ENCODE measurements at places on chromosomes 7 and 10.

DNA sequence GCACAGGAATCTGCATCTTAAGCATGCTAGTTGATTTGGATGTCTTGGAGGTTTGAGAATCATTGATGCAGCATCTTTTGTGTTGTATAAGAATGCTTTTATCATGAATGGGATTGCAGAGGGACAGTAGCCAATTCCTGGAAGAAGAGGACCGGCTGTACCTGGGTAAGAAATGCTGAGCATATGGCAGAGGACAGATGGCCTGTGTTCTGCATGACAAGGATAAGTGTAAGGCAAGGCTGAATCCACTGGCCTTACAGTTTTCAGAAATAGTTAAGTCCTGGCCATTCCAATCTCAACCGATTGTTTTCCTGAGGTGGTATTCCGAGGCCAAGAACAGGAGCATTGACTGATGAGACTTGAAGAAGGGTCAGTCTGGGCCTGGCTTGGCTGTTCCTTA is 24.4 kb upstream of the KBTBD2 start:
- H3K4me3 ChIP-seq, result no peak overlapping the region
- no peaks in the 10 kb centered on the region for H3K27me3 ChIP-seq
- no peaks in the 10 kb centered on the region for H3K4me1 ChIP-seq
- DNase-seq, result no peak
- H3K27ac ChIP-seq, result no peak overlapping the region

- no peaks in the 10 kb centered on the region for H3K27me3 ChIP-seq
- peak overlapping the region; percentile 90 for H3K27ac ChIP-seq
- no peaks in the 10 kb centered on the region for H3K36me3 ChIP-seq
- no peak for DNase-seq
These were observed 557 bp downstream of the TMEM120A start for GRCh38 chr7:75993689-75994387.

- peaks cover 39% of the 10 kb centered on the region for H3K27me3 ChIP-seq
- no peaks in the 10 kb centered on the region for H3K36me3 ChIP-seq
- H3K27ac ChIP-seq, result peak overlapping the region; percentile 62
- peak; percentile 74 for DNase-seq
- peaks cover 26% of the 10 kb centered on the region for H3K4me1 ChIP-seq
These were observed 10.0 kb upstream of the EMX2 start for GRCh38 chr10:117532451-117533107.

GRCh38 chr7:141158561-141158960 is 84.7 kb downstream of the TMEM178B start:
- H3K4me3 ChIP-seq, result no peak overlapping the region
- no peak overlapping the region for H3K27ac ChIP-seq
- H3K36me3 ChIP-seq, result no peaks in the 10 kb centered on the region
- H3K4me1 ChIP-seq, result no peaks in the 10 kb centered on the region
- DNase-seq, result no peak

DNA sequence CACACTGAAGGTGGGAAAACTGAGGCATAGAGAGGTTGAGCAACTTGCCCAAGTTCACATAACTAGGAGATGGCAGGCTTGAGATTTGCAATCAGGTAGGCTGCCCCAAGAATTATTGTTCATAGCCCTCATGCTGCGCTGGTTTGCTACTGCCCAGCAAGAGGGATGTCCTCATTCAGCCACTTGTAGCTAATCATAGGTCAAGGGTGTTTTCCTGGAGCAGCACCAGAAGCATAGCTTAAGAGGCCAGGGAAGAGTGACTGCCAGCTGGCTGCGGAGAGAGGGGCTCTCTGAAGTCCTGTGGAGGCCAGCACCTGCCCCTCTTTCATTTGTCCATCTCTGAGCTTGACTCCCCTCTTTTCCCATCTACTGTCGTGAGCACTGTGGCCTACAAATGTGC is 15.0 kb downstream of the CDHR3 start:
- no peaks in the 10 kb centered on the region for H3K27me3 ChIP-seq
- H3K4me1 ChIP-seq, result no peaks in the 10 kb centered on the region
- DNase-seq, result no peak
- H3K4me3 ChIP-seq, result no peak overlapping the region
- H3K36me3 ChIP-seq, result no peaks in the 10 kb centered on the region
- no peak overlapping the region for H3K27ac ChIP-seq

GRCh38 chr7:155745737-155746136 is 66.5 kb downstream of the SHH start:
- H3K36me3 ChIP-seq, result peaks cover 50% of the 10 kb centered on the region
- peaks cover 5% of the 10 kb centered on the region for H3K4me1 ChIP-seq
- H3K27ac ChIP-seq, result no peak overlapping the region
- H3K27me3 ChIP-seq, result no peaks in the 10 kb centered on the region
- H3K4me3 ChIP-seq, result no peak overlapping the region
- DNase-seq, result no peak

DNA sequence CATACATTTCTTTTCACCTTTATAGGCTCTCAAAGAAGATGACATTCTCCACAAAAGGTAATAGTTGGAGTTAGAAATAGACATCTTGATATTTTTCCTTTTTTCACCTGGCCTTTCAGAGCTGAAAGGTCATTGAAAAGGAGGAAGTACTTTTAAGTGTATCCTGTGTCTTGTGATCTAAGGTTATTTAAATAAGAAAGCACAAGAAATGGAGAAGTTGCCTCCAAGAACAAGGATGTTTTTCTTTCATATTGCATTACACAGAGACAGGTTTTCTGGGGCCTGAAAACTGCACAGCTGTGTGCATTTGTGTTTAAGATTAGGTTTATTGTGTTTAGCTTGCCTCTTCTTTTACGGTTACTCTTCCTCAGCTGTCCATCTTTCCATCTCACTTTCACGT is 103.4 kb upstream of the SEMA3D start:
- H3K27ac ChIP-seq, result no peak overlapping the region
- H3K4me3 ChIP-seq, result no peak overlapping the region
- no peaks in the 10 kb centered on the region for H3K27me3 ChIP-seq
- no peaks in the 10 kb centered on the region for H3K36me3 ChIP-seq
- DNase-seq, result no peak
- H3K4me1 ChIP-seq, result peaks cover 3% of the 10 kb centered on the region

GRCh38 chr10:4399556-4399955 is 426.5 kb upstream of the AKR1E2 start:
- no peaks in the 10 kb centered on the region for H3K4me1 ChIP-seq
- H3K27me3 ChIP-seq, result no peaks in the 10 kb centered on the region
- no peak overlapping the region for H3K4me3 ChIP-seq
- H3K27ac ChIP-seq, result no peak overlapping the region

GRCh38 chr7:143237366-143237765 is 15.5 kb downstream of the TAS2R40 start:
- H3K4me3 ChIP-seq, result no peak overlapping the region
- no peaks in the 10 kb centered on the region for H3K36me3 ChIP-seq
- H3K4me1 ChIP-seq, result peaks cover 4% of the 10 kb centered on the region
- DNase-seq, result no peak

DNA sequence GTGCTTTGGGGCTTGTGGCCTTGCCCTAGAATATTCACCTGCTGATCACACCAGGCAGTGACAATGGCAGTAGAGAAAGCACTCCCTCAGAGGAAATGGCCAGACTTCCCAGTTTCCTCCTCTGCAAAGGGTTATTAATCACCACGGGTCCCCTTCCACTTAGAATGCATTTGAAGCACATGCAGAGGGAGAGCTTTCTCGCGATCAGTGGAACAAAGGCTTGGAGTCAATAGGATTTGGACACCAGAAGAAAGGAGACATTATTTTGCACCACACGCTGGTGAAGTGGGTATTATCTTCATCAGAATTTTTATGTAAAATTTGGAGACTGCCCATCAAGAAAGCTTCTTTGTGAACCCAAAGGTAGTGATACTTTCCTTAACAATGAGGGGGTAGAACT is 35.4 kb upstream of the INHBA start:
- peaks cover 6% of the 10 kb centered on the region for H3K27me3 ChIP-seq
- H3K36me3 ChIP-seq, result no peaks in the 10 kb centered on the region

GRCh38 chr10:129541200-129541599 is 74.2 kb downstream of the MGMT start:
- no peak overlapping the region for H3K4me3 ChIP-seq
- H3K27ac ChIP-seq, result no peak overlapping the region
- no peaks in the 10 kb centered on the region for H3K4me1 ChIP-seq
- no peaks in the 10 kb centered on the region for H3K27me3 ChIP-seq
- H3K36me3 ChIP-seq, result peaks cover 9% of the 10 kb centered on the region

GRCh38 chr10:69644658-69645295 is 14.7 kb downstream of the FAM241B start:
- no peak overlapping the region for H3K4me3 ChIP-seq
- peaks cover 22% of the 10 kb centered on the region for H3K4me1 ChIP-seq
- peaks cover 3% of the 10 kb centered on the region for H3K27me3 ChIP-seq
- no peaks in the 10 kb centered on the region for H3K36me3 ChIP-seq
- H3K27ac ChIP-seq, result no peak overlapping the region
- DNase-seq, result no peak

DNA sequence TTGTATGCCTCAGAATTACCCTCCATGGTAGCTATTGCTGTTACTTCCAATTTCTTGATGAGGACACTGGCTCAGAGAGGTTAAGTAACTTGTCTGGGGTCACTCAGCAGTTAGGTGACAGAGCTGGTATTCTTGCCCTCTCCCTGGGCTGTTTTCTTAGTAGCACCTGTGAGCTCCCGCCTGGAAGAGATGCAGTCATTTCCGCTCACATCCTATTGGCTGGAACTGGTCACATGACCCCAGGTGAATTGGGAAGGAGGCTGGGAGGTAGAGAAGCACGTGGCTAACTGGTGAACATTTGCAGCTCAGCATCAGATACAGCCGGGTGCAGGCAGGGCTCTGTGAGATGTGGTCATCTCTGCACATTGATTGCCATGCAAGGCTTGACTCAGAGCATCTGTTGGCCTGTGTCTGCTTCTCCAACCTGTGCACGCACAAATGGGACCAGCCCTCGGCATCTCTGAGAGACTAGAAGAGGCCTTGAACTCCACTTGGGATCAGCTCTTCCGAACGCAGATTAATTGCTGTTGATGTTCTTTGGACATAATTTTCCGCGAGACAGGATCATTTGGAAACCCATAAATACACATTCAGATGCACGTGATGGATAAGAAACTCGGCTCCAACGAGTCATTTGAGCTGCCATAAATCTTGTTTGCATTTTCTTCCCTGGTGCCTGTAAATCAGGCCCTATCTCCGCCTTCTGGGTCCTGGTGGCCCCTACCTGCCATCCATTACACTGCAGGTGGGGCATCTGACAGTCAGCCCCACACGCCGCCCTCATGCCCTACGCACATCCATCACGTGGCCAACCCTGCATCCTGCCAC is 42.8 kb downstream of the MYL10 start:
- H3K4me3 ChIP-seq, result no peak overlapping the region
- no peak overlapping the region for H3K27ac ChIP-seq
- peaks cover 39% of the 10 kb centered on the region for H3K27me3 ChIP-seq
- peak; percentile 31 for DNase-seq
- H3K36me3 ChIP-seq, result no peaks in the 10 kb centered on the region

DNA sequence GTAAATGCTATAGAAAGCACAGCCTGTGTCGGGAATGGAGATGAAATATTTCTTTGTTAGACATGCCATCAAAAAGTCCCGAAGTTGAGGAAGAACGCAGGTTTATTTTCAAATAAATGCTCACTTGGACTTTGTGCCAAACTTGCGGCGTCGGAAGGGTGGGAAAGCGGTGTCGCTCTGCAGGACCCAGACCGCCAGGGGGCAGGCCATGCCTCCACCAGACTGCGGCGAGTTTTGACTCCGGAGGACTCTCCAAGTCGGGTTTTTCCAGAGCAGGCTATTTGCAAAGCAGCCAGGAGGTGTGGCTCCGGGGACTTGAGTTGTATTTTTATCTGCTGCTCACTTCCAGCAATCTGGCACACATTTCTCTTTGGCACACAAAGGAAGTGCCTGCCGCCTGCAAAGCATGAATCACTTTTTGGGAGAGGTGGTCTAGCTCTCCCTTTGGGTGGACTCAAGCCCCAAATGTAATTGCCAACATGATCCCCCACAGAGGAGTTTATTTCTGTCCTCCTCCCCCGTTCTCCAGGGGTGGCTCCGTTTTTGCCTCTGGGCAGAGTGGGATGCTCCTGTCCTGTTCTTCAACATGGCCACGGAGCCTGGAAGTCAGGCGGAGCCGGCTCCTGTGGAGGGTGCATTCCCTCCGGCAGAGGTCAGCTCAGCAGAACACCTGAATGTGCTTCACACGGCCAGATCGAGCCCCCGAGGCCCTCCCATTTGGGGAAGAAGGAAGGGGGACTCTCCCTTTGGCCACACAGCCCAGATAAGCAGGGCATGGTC is 82.3 kb upstream of the GPR26 start:
- no peak overlapping the region for H3K4me3 ChIP-seq
- H3K27me3 ChIP-seq, result peaks cover 49% of the 10 kb centered on the region
- peaks cover 13% of the 10 kb centered on the region for H3K4me1 ChIP-seq
- peak; percentile 84 for DNase-seq

DNA sequence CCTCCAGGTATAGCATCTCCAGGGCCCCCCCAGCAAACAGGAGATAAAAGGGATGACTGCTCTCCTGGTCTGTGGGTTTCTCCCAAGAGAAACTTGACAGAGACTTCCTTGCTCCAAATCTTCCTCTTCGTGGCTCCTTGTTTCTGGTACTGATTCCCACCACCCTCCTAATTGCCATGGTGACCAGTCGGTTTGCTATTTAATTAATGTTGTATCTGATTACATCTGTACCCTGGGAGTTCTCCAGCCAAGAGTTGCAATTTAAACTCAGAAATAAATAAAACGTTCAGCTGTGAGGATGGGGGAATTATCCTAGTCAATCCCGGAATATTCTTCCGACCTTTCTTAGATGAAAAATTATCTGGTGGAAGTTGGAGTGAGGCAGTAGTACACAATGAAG is 264.7 kb downstream of the PAXIP1 start:
- no peak for DNase-seq
- H3K27ac ChIP-seq, result no peak overlapping the region
- H3K36me3 ChIP-seq, result no peaks in the 10 kb centered on the region

DNA sequence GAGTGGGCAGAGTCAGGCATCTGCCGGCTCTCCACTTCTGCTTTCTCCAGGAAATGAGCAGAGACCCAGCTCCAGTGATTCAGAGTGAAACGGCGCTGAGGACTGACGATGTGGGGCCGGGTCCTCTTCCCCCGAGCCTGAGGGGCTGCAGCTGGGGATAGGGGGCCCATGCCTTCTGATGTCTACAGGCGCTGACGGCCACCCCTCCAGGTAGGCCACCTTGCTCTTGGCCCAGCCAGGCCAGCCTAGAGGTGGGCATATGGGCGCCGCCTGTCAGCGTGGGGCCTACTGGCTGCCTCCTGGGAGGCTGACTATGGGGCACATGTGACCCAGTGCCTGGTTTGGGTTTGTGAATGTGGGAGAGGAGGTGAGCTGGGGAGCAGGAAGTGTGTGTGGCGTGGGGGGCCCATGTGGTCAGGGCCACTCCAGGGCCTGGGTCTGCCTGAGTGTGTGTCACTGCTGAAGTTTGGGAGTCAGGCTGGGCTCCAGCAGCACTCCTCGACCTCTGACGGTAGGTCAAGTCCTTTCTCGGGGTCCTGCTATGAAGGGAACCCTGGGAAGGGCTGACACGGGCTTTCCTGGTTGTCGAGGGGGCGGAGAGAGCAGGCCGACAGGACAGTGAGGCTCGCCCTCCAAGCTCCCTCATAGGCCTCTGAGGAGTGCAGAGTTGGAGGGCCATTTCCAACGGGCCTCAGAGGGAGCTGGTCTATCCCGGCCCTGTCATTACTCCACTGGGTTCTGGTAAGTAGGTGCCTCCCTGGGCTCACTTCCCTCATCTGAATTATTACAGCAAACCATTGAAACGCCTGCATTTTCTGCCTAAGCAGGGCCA is at the start of gene WDFY4:
Gene WDFY4, plus strand, starts transcription at position 82 of the 832 bp plus-strand sequence. CDS start 24,860 bp downstream, outside the sequence.
- H3K4me3 ChIP-seq, result peak within 1 kb of the TSS; percentile 28
- no peaks in the 10 kb centered on the region for H3K27me3 ChIP-seq
- no peak for DNase-seq
- H3K27ac ChIP-seq, result peak within 1 kb of the TSS; percentile 49
